ENCODE measurements at places on chromosomes 1 and 21.
A peak's percentile ranks its signal among the peaks of the same experiment; 100 is the strongest.

GRCh38 chr1:115060501-115060900 is 28.8 kb downstream of the TSPAN2 start:
- no peak for DNase-seq

- no peak for DNase-seq
Observed at GRCh38 chr1:29576510-29576909, 340.2 kb downstream of the PTPRU start.

DNA sequence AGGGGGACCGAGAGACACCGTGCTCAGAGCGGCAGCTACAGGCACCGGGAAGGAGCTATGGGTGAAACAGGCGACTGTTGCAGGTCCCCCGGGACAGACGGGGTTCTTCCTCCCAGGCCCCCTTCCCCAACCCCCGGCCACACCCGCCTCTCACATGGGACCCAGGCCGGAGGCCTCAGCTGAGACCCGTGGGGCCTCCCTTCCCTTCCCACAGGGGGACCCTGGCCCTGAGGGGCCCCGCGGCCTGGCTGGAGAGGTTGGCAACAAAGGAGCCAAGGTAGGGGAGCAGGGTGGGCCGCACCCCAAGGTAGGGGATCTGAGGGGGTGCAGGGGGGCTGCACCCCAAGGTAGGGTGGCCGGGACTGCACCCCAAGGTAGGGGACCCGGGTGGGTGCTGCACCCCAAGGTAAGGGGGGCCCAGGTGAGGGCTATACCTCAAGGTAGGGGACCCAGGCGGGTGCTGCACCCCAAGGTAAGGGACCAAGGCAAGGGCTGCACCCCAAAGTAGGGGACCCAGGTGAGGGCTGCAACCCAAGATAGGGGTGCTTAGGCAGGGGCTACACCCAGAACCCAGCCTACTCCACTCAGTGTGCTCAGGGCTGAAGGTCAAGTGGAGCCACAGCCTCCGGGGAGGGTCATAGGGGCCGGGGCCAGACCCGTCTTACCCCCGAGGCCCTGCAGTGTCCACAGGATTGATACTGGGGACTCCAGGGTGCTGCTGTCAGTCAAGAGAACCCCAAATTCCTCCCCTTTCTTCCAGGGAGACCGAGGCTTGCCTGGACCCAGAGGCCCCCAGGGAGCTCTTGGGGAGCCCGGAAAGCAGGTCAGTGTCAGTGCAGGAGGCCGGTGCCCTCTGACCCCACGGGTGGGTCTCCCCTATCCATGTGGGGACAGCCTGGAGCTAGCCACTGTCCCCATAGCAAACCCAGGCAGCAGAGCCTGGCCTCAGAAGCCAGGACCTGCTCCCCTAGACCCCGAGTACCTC is 22.7 kb downstream of the COL6A2 start:
- no peak for DNase-seq

GRCh38 chr1:34419663-34420136 is 243.0 kb downstream of the C1orf94 start:
- DNase-seq: no peak

- no peak for DNase-seq
Observed at GRCh38 chr1:243273945-243274344, 18.1 kb downstream of the SDCCAG8 start.

GRCh38 chr1:222136869-222137268 is 395.0 kb upstream of the DUSP10 start:
- no peak for DNase-seq

DNA sequence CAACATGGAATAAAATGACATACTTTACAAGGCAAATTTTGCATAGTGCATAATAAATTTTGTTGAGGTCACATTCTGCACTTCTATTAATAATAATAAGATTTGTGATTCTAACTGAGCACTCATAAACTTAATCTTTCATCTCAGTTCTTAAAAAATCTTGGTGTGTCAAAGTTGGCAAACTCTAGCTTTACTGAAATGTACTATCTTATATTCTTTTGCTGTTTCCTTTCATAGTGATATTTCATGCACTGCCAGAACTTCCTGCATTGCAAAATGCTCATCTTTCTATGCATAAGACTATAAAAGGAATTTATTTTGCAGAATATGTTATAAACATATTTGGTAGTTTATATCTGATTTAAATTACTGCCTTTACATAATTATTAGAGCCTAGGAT is 797.6 kb downstream of the ADGRL2 start:
- DNase-seq: no peak

DNA sequence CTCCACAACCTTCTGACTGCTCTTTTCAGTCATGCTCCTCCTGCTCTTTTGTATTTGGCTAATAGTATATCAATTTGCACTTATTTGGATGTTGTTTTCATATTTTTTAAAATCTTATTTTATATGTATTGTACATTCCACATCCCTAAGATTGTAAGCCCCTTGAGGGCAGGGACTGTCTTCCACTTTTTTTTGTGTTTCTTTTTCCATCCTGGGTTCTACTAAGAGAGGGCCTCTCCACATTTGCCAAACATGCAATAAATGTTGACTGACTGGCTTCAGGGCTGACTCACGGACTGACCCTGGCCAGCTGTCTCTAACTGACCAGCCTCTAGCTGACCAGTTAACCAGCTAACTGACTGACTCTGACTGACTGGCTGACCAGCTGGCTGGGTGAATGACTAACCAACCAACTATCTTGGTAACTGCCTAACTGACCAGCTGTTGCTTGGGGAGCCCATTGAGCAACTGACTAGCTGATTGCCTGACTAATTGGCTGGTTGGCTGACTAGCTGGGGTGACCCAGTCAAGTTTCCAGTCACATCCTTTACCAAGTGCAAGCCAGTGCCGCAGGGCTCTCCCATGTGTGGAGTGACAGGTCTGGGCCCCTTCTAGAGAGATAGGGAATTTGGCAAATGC is 16.1 kb downstream of the CSF1 start:
- DNase-seq: no peak

DNA sequence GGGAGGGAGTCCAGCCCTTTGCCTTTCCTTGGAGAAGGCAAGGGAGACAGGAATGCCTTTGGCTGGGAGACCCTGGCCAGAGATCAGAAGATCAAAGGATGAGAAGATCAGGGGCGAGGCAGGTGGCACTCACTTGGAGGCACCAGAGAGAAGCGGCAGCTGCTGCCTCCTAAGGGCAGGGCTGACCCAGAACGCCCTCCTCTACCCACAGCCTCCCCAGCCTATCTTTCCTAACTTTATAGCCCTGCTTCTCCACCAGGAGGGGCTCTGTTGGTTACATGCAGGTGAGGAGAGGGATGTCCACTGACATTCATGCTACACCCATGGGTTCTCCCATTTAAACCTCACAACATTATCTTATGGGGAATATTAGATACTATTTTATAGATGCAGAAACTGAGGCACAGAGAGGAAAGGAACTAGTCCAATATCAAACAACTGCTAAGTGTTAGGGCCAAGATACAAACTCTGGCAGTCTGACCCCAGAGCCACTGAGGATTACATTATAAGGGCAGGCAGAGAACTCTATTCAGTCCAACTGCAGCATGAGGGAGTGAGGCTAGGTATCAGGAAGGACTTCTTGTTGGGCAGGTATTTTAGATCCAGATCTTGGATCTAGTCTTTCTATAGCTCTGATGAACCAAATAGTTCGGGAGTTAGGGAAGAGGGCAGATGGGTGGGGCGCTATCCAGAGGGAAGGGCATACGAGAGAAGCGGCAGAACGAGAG is 19.9 kb downstream of the LGR6 start:
- no peak for DNase-seq

DNA sequence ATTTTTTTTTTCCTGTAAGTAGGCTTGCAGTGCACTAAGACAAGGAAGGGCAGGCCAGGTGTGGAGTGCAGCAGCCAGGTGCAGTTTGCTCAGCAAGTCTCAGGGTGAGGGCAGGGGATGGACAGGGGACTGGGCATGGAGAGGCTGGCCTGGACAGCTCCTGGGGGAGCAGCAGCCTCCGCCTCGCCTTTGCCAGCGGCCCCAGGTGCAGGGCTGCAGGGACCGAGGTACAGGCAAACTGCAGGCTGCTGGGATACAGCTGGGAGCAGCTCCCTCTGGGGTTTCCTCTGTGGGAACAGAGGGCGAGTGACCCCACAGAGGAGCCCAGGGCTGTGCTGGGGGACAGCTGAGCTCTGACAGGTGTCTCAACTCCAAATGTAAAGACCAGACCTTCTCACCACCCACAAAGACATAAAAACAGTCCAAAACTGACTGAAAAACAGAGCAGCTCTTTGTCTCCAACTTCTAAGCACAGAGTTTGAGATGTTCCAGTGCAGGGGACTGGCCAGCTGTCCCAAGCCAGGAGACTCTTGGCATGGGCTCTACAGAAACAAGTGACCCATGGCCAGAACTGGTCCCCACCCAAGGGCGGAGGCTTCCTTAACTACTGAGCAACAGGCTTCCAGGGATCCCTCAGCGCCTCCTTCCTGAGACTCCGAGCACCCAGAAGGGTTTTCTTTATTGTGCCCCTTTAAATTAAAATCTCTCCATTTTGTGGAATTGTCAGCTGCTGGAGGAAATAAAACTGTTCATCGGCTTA is 27.7 kb upstream of the AJAP1 start:
- DNase-seq: no peak

- DNase-seq: peak; percentile 27
Observed at GRCh38 chr21:42112857-42113256, 41.7 kb downstream of the UMODL1 start.

DNA sequence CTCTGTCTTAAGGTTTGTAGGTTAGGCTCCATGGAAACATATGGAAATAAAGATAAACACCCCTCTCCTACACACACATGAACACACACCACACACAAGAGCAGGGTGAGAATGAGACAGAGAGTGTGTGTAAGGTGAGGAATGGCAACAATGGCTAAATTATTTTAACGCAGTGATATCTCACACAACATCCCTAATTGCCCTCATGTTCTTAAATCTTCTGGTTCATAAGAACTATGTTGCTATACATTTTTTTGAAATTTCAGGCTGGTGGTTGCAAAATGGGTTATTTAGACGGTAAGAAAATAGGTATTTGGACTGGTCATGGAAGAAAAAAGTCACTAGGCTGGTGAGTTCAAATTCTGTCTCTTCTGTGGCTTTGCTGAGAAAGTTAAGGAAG is 316.7 kb upstream of the ESRRG start:
- DNase-seq: no peak

DNA sequence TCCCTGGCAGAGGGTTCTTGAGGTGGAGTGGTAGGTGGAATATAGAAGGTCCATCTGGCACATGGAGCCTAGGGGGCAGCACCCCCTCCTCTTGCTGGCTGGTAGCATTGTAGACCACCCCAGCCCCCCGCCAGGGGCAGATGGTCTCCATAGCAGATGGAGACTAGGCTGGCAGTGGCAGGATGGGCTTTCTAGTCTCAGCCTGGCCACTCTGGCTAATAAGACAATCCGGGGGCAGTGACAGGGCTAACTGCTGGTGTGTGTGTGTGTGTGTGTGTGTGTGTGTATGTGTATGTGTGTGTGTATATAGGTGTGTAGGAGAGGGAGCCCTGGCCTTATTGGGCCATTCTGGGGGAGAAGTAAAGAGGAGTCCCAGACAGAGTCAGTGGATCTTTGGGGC is 16.1 kb downstream of the UTP11 start:
- DNase-seq: no peak

- DNase-seq: no peak
Observed at GRCh38 chr1:165376041-165376810, 19.7 kb upstream of the LMX1A start.

DNA sequence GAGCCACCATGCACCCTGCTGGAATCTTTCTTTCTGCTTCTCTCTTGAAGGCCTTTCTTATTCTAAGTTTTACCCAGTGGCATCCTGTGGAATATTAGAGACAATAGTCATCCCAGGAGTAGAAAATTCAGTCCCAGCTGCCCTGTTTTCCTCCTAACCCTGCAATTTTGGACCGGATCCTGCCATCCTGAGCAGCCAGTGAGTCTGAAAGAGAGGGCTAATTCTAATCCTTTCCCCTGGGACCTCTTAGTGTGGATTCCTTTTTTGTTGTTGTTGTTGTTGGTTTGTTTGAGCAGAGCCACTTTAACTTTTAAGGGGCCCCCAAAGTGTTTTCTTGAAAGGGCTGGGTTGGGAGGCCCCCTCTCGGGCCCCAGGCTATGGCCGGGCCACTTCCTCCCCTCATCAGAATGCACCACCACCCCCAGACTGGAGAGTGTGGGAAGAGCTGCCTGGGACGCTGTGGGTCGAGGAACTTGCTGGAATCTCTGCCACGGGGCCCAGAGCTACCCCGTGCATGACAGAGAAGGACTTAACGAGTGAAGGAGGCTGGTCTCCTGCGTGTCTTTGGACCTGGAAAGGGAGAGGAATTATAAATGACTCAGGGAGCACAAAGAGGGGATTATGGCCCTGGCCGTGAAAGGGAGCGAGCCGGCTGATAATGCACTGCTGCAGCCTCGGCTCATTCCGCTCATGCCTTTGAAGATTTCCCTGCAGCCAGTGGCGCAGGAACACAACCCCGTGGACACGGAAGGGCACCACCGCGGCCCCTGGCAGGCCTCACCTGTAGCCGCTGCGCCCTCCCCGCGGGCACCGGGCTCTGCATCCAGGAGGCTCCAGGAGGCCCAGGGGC is 81.0 kb upstream of the AKT3 start:
- DNase-seq: no peak

DNA sequence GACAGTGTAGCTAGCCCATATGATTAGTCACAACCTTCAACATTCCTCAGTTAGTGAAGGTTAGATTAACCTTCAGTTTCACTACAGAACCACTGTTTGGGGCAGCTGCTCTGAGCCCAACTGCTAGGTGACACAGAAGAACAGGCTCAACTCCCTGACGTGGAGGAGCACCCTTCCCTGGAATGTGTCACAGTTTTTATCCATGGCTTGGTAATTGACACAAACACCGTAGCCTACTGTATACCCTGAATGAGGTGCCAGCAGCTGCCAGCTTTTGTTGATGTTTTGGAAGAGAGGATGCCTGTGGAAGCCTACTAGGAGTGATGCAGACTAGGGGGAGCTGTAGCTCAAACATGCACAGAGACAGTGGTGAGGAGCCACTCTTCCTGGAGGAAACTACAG is 56.6 kb upstream of the CR2 start:
- DNase-seq: no peak

DNA sequence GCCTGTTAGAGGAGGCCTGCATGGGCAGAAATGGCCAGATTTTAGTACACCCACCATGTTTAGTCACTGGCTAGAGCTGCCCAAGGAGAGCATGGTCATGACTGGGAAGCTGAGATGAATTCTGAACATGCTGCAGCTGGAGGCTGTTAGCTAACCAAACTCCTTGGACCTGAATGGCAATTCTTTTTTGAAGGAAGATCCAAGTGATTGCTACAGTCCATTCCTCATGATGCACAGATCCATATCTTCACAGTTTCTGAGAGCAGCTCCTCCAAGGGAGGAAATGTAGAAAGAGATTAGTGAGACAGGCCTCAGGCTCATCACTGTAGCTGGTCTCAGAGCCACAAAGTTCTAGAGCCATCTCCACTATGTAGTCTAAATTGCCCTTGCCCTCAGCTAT is 11.1 kb downstream of the ZFYVE9 start:
- DNase-seq: no peak

DNA sequence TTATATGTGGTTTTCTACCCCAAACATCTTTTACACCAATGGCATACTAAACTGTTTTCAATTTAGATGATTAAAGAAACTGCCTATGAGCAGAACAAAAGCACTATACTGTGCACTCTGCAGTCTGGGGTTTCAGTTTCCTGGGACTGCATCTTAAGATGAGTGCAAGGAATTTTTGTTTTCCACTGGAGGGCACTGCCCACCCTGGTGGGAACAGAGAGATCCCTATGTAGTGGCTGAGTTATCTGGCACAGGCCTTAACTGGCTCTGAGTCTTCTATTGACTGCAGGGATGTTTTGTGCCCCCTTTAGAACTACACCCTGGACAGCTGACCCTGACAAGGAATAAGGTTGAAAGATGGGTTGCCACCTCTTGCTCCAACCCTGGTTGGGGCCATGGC is 12.0 kb downstream of the PROK1 start:
- DNase-seq: no peak

GRCh38 chr1:212683357-212683722 is 16.3 kb downstream of the BATF3 start:
- DNase-seq: no peak
